Immature natural killer cell (primary cell): ENCODE measurements at places on chromosomes 12 and 14. TPM values are rescaled to one million over a fixed set of nuclear protein-coding genes. Genes with fewer than 3 reads are reported as not detected.

Gene KLRC2
- polyA plus RNA-seq: 38.2 TPM

Gene GPRC5D
- not detected for polyA plus RNA-seq

Gene TAS2R30
- polyA plus RNA-seq: not detected

Gene TMPRSS12
- polyA plus RNA-seq: not detected

DNA sequence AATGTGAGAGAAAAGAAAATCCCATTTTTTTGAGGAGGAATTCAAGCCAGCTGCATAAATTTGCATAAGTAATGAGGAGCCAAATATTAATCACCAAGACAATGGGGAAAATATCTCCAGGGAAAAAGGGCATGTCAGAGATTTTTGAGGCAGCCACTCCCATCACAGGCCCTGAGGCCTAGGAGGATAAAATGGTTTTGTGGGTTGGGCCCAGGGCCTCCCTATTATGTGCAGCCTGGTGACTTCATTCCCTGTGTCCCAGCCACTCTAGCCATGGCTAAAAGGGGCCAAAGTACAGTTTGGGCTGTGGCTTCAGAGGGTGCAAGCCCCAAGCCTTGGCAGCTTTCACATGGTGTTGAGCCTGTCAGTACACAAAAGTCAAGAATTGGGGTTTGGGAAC, 1051.0 kb upstream of the FOXG1 start:
- no peak for DNase-seq
- no peaks in the 10 kb centered on the region for H3K36me3 ChIP-seq
- no peaks in the 10 kb centered on the region for H3K4me1 ChIP-seq
- H3K27ac ChIP-seq: no peak overlapping the region
- H3K4me3 ChIP-seq: no peak overlapping the region

GRCh38 chr12:11645391-11645790, 4.1 kb upstream of the ETV6 start:
- no peak overlapping the region for H3K27ac ChIP-seq
- DNase-seq: no peak
- H3K36me3 ChIP-seq: no peaks in the 10 kb centered on the region
- H3K4me3 ChIP-seq: no peak overlapping the region

DNA sequence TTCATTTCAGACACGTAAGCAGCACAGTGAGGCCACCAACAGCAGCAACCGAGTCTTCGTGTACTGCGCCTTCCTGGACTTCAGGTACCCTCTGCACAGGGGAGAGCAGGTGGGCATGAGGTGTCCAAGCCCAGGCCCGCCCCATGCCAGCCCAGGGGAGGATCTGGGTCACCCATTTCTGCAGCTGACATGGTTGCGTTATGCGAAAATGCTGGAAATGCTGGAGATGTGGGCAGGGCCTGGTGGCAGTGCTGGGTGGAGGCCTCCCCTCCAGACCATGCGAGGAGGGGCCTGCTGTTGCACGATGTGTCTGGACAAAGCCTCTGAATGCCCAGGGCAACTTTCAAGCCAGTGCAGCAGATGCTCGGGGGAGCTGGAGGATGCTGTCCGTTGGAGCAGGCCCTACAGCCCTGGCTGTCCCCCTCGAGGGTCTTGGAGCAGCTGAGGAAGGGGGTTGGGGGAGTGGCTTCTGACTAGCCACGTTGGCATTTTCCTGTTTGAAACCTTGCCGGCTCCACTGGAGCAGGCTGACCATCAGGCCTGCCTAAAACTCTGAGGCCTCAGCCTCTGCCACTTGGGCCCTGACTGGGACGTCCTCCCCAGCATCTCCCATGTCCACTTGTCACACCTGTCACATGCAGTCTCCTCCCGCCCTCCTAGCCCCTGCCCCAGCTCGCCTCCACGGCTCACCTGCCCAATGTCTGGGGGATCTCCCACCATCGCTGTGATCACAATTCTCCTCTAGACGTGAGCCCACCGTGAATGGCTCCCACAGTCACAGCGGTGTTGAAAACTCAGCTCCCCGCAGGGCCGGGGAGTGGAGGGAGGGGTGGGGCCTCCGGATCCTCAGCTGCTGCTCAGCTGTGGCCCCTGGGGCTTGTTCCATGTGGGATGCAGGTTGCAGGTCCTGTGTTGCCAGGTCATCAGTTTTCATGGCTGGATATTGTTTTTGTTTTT, 123.4 kb downstream of the ADGRD1 start:
- no peak overlapping the region for H3K4me3 ChIP-seq
- no peaks in the 10 kb centered on the region for H3K36me3 ChIP-seq
- no peaks in the 10 kb centered on the region for H3K4me1 ChIP-seq

- no peaks in the 10 kb centered on the region for H3K4me1 ChIP-seq
- no peak for DNase-seq
- H3K27me3 ChIP-seq: peaks cover 4% of the 10 kb centered on the region
- no peaks in the 10 kb centered on the region for H3K36me3 ChIP-seq
Observed at GRCh38 chr14:70113211-70113610, 75.5 kb downstream of the SLC8A3 start.

DNA sequence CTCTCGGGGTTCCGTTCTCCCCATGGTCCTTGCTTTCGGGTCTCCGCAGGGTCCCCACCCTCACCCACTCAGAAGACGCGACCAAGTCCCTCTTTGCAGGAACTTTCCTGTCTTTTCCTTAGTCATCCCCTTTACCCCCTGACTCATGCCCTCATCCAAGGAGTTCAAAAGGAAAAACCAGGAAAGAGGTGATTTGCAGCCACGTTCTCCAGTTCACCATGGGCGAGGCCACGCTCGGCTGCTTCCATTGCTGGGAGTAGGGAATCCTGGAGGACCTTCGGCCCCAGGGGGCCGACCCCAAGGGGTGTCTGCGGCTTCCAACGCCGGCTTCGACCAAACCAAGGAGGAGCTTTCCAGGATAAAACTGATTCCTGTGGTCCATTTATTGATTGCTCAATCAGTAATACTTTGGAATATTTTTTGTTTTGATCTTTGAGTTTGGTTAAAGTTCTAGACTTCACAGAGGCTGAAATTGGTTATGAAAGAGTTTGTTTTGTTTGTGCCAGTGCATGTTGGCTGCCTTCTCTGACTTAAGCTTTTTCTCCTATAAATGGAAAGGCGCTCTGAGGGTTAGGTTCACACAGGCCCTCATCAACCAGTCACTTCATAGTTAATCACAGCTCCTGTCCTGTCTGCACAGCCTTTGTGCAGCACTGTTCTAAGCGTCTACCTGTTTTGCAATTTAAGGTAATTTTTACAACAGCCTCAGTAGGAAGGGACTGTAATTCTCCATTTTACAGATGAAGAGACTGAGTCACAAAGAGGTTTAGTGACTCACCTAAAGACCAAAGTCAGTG, 827 bp downstream of the ALDH2 start:
- H3K36me3 ChIP-seq: peaks cover 3% of the 10 kb centered on the region
- H3K4me1 ChIP-seq: peaks cover 10% of the 10 kb centered on the region
- peak overlapping the region; percentile 84 for H3K4me3 ChIP-seq
- peaks cover 5% of the 10 kb centered on the region for H3K27me3 ChIP-seq
- H3K27ac ChIP-seq: no peak overlapping the region

DNA sequence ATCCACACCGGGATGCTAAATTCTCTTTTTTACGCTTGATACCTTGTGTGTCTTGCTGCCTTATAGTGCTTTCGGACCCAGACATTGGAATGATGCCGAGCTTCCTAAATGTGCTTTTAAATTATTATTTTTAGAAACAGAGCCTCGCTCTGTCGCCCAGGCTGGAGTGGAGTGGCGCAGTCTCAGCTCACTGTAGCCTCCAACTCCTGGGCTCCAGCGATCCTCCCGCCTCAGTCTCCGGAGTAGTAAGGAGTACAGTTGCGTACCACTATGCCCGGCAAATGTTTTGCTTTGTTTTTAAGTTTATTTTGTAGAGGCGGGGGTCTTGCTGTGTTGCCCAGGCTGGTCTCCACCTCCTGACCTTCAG, 489 bp upstream of the EML5 start:
- peaks cover 9% of the 10 kb centered on the region for H3K4me1 ChIP-seq
- peaks cover 11% of the 10 kb centered on the region for H3K27me3 ChIP-seq
- no peak overlapping the region for H3K27ac ChIP-seq
- peak overlapping the region; percentile 82 for H3K4me3 ChIP-seq

GRCh38 chr12:34334953-34335743, 312.9 kb downstream of the ALG10 start:
- H3K4me3 ChIP-seq: no peak overlapping the region
- no peaks in the 10 kb centered on the region for H3K36me3 ChIP-seq
- no peaks in the 10 kb centered on the region for H3K27me3 ChIP-seq
- DNase-seq: no peak

DNA sequence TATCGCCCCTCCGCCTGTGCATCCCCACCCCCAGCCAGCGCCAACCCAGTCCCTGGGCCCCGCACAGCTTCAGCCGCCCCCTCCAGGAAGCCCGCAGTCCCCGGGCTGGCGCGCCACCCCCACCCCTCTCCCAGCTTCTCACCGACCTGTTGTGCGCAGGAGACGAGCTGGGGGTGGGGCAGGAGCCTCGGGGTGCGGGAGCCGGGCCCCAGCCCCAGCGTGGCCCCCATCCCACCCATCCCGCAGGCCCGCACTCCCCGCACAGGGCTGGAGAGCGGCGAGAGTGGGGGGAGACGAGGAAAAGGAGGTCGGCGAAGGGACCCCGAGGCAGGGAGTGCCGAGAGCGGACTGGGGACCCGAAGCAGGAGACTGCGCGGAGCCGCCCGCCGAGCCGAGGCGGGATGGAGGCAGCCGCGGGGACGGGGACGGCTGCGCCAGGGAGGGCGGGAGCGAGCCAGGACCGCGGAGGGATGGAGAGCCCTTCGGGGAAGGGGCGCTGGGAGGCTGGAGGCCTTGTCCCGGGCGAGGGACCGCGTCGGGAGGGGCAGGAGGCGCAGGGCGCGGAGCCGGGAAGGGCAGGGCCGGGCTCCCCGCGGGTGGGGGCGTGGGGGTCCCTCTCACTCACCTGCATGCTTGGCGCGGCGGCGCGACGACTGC, 498 bp downstream of the PIANP start:
- DNase-seq: no peak
- H3K36me3 ChIP-seq: no peaks in the 10 kb centered on the region
- no peak overlapping the region for H3K4me3 ChIP-seq
- peaks cover 14% of the 10 kb centered on the region for H3K4me1 ChIP-seq
- peaks cover 32% of the 10 kb centered on the region for H3K27me3 ChIP-seq
